ENCODE measurements at places on chromosomes 1 and 21.

DNA sequence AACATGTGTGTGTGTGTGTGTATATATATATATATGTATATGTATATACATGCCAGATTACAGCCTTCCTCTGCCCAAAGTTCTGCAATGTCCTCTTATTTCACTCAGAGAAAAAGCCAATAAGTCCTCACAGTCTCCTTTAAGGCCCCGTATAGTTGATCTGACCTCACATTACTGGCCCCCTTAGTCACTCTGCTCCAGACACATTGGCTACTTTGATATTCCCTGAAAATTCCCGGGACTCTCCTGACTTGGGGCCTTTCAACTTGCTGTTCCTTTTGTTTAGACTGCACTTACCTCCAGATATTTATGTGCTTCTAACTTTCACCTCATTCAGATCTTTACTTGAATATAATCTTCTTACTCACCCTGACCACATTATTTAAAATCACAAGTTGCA, 4.2 kb upstream of the BSDC1 start:
- peaks cover 2% of the 10 kb centered on the region for H3K36me3 ChIP-seq
- H3K4me3 ChIP-seq: no peak overlapping the region
- no peak overlapping the region for H3K27ac ChIP-seq
- peaks cover 17% of the 10 kb centered on the region for H3K4me1 ChIP-seq

DNA sequence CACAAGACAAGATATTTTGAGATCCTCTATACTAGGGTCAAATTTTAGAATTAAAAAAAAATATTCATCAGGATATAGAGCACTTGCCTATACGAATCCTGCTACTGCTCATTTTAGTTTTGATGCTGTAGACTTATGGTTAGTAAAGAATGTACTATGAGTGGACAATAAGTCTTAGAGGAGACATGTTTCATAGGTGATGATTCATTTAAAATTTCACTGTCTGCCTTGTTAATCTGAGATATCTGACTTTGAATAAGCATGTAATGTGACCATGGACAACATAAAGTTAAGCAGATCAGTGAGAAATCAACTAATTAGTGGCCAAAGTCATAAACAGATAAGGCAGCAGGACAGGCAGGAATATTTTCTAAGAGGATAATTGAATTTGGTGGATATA, 106.8 kb upstream of the HP1BP3 start:
- peaks cover 6% of the 10 kb centered on the region for H3K36me3 ChIP-seq
- no peaks in the 10 kb centered on the region for H3K4me1 ChIP-seq
- no peak overlapping the region for H3K27ac ChIP-seq
- no peak for DNase-seq
- no peaks in the 10 kb centered on the region for H3K27me3 ChIP-seq

DNA sequence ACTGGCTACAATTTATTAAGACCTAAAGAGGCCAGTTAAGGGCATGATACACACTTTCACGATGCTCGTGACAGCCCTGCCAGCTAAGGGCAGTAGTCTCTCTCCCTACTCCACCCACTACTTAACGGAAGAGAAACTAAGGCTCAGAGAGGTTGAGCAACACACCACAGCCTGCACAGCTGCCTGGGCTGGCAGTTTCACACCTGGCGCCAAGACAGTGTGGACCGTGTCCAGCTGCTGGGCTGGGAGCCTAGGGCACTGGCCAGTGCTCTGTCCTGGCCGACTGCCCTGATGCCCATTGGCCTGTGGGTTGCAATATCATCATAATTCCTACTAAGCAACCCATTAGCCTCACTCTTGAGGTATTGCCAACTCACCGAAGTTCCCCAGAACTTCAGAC, 27.6 kb downstream of the TENT5C start:
- H3K36me3 ChIP-seq: peaks cover 16% of the 10 kb centered on the region
- no peak overlapping the region for H3K27ac ChIP-seq
- no peak overlapping the region for H3K4me3 ChIP-seq
- H3K27me3 ChIP-seq: peaks cover 46% of the 10 kb centered on the region
- DNase-seq: no peak

- no peak for DNase-seq
- no peak overlapping the region for H3K4me3 ChIP-seq
- H3K27me3 ChIP-seq: peaks cover 10% of the 10 kb centered on the region
Observed at GRCh38 chr1:229758101-229759036, 132.3 kb downstream of the URB2 start.

DNA sequence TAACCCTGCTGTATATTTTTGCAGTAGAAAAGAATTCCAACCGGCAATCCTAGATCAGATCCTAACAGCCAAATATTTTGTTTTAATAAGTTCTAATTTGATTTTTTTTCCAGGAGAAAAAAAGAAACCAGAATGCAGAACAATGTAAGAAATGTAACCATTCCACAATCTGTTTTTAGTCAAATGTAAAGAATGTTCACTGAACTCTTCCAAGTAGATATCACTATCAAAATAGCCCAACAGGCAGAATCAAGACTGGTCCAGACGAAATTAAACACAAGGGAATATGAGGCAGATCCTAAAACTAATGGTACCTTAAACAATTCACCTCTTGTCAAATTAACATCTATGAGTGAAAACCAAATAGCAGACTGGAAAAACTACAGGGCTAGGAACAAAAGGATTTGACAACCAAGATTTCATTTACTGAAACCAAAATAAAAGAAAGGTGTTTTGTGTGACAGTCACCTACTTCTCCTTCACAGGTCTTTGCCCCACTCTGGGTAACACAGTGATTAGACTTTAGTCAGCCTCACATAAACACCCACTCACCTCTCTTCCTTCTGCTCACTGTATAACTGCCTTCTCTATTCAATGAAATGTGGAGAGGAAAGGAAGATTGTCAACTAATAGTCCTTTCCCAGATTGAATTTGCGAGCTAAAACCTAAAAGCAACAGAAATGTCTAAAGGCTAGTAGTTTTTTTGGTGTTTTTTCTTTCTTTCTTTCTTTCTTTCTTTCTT, 137.9 kb downstream of the FAF1 start:
- no peak overlapping the region for H3K4me3 ChIP-seq

DNA sequence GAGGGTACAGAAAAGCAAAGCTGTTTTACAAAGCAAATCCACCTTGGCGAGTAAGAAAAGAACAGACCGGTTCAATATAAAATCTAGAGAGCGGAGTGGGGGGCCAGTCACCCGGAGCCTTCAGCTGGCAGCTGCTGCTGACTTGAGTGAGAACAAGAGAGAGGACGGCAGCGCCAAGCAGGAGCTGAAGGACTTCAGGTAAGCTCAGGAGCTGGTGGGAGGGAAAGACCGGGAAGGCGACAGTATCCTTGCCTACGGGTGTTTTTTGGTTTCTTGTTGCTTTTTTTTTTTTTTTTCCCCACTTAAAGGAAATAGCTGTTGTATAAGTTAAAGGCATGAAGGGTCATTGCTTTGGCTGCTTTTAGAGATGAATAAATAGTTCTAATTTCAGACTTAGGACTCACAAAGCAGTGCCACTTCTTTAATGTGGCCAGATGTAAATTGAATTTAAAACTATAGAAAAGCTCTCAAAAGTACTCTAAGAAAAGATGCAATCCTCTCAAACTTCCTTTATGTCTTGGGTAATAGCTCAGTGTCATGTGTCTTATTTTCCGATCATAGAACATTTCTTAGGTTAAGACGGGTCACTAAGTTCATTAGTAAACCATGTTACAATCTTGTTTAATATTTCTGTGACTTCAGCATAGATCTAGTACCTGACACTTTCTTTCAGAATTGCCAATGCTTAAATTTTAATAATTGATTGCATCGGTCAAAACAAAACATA, 82.8 kb downstream of the PRDM2 start:
- H3K27ac ChIP-seq: peak overlapping the region; percentile 33
- no peaks in the 10 kb centered on the region for H3K27me3 ChIP-seq
- no peak for DNase-seq
- H3K4me1 ChIP-seq: peaks cover 18% of the 10 kb centered on the region
- peaks cover 66% of the 10 kb centered on the region for H3K36me3 ChIP-seq

Data from activated naive CD4-positive, alpha-beta T cell treated with anti-CD3 and anti-CD28 coated beads, Interleukin-2, amount 10 ng/mL, durations not matched to agents 7 days and 5 days (primary cell).